ENCODE measurements at places on chromosomes 6 and 20. TPM values are rescaled to one million over a fixed set of nuclear protein-coding genes. Genes with fewer than 3 reads are reported as not detected.
A peak's percentile ranks its signal among the peaks of the same experiment; 100 is the strongest.

UBD gene
- total RNA-seq, result not detected

- no peak overlapping the region for H3K4me3 ChIP-seq
- no peak for DNase-seq
- peaks cover 10% of the 10 kb centered on the region for H3K36me3 ChIP-seq
- H3K27ac ChIP-seq, result no peak overlapping the region
- peaks cover 2% of the 10 kb centered on the region for H3K4me1 ChIP-seq
Observed at GRCh38 chr6:119483908-119484307, 134.3 kb upstream of the MAN1A1 start.

RHAG gene
- total RNA-seq, result not detected

- H3K4me3 ChIP-seq, result no peak overlapping the region
- H3K4me1 ChIP-seq, result peaks cover 3% of the 10 kb centered on the region
Observed at GRCh38 chr6:13407709-13408695, 79.4 kb downstream of the GFOD1 start.

- no peak overlapping the region for H3K4me3 ChIP-seq
- peak overlapping the region; percentile 39 for H3K27ac ChIP-seq
- peaks cover 33% of the 10 kb centered on the region for H3K4me1 ChIP-seq
- DNase-seq, result no peak
Observed at GRCh38 chr6:35295521-35296315, 1.9 kb upstream of the DEF6 start.

- peaks cover 1% of the 10 kb centered on the region for H3K36me3 ChIP-seq
- no peak overlapping the region for H3K27ac ChIP-seq
- H3K4me3 ChIP-seq, result peak overlapping the region; percentile 93
- DNase-seq, result no peak
Observed at GRCh38 chr6:112044196-112044595, 9.7 kb upstream of the CCN6 start.

GRCh38 chr20:43915211-43916072 lies 790 bp downstream of the TOX2 start:
- peaks cover 7% of the 10 kb centered on the region for H3K36me3 ChIP-seq
- H3K4me3 ChIP-seq, result peak overlapping the region; percentile 60
- H3K27ac ChIP-seq, result peak overlapping the region; percentile 43
- peaks cover 82% of the 10 kb centered on the region for H3K27me3 ChIP-seq
- DNase-seq, result no peak

DNA sequence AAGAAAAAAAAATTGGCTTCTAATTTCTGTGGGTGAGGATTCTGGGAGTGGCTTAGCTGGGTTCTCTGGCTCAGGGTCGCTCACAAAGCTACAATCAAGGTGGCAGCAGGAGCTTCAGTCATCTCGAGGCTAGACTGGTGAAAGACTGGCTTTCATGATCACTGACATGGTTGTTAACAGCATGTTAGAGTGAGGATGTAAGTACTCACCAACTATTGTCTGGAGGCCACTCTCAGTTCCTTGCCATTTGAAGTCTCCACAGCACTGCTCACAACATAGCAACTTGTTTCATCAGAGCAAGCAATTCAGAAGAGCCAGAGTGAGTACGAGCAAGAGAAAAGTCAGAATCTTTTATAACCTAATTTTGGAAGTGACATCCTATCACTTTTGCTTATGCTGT lies 145.7 kb upstream of the PRSS16 start:
- H3K4me3 ChIP-seq, result no peak overlapping the region
- no peak overlapping the region for H3K27ac ChIP-seq
- peaks cover 7% of the 10 kb centered on the region for H3K36me3 ChIP-seq
- DNase-seq, result no peak
- H3K4me1 ChIP-seq, result peaks cover 7% of the 10 kb centered on the region
- peaks cover 31% of the 10 kb centered on the region for H3K27me3 ChIP-seq

GRCh38 chr6:143062551-143062950 lies 1.9 kb downstream of the AIG1 start:
- H3K4me3 ChIP-seq, result no peak overlapping the region
- H3K36me3 ChIP-seq, result peaks cover 1% of the 10 kb centered on the region
- H3K27me3 ChIP-seq, result no peaks in the 10 kb centered on the region
- DNase-seq, result no peak
- H3K27ac ChIP-seq, result no peak overlapping the region
- H3K4me1 ChIP-seq, result peaks cover 22% of the 10 kb centered on the region

DNA sequence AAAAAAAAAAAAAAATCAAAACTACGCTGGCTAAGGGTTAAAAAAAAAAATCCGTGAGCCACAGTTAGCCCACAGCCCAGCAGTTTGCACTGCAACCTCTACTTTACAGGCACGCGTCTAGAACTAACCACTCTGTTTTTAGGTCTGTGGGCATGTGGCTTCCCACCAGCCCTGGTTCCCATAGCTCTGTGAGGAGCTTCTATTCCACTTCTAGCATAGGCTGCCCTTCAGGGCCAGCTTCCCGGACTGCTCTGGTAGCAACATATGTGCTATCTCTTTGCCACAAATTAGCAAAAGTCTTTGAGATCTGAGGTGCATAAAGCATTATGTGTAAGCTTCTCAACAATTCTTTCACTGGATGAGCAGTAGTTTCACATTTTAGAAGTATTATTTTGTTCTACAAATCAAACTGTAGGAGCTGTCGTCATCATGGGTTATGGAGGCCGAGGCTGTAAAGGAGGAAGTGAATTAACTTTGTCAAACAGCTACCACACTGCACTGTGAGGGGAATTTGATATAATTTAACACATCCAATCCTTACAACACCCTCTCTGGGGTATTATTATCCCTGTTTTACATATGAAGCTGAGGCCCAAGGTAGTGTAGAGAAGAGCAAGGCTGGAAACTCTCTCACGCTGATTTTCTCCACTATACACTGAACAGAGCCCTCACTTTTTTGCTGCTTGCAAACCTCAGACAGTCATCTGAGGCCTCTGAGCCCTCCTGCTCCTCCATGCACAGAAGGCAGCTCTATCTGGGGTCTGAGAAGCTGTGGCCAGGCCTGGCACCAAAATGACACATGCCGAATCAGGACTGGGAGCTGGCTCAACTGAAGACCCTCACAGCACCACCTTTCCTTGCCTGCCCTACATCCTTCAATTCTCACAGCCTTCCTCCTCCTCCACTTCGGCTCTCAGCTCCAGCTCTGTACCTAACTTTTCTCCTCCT lies 35.4 kb downstream of the MAN1A1 start:
- H3K4me3 ChIP-seq, result peak overlapping the region; percentile 70
- H3K27me3 ChIP-seq, result no peaks in the 10 kb centered on the region

KCNB1 gene
- 0.05 TPM for total RNA-seq

DNA sequence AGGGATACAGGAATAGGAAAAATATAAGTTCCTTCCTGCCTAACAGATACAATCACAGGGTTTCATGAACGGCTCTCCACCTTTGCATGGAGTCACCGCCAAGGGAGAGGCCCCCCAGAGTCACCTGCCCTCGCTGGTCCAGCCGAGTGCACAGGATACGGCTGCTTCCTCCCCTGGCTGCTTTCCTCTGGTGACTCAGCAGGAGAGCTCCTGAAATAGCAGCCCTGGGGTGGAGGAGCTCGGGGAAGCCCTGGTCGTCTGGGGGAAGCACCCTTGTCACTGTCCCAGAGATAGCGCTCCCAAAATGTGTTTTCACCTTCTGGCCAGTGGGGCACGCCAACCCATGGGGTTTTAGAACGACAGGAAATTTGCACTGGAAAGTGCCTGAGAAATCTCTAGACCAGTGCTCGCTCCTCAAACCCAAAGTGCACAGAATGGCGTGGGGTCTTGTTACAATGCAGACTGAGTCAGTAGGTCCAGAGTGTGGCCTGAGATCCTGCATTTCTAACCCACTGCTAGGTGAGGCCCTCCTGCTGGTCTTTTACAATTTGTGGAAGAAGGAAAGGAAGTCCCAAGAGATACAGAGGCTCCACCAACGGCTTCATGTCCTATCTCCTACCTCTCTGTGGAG lies 35.9 kb upstream of the FAM50B start:
- no peak for DNase-seq
- no peaks in the 10 kb centered on the region for H3K4me1 ChIP-seq
- no peaks in the 10 kb centered on the region for H3K36me3 ChIP-seq
- H3K4me3 ChIP-seq, result no peak overlapping the region
- H3K27ac ChIP-seq, result no peak overlapping the region

GRCh38 chr6:72246926-72247325 lies 360.6 kb downstream of the RIMS1 start:
- H3K27me3 ChIP-seq, result no peaks in the 10 kb centered on the region
- H3K27ac ChIP-seq, result no peak overlapping the region
- H3K4me3 ChIP-seq, result no peak overlapping the region
- no peaks in the 10 kb centered on the region for H3K36me3 ChIP-seq
- no peaks in the 10 kb centered on the region for H3K4me1 ChIP-seq

DNA sequence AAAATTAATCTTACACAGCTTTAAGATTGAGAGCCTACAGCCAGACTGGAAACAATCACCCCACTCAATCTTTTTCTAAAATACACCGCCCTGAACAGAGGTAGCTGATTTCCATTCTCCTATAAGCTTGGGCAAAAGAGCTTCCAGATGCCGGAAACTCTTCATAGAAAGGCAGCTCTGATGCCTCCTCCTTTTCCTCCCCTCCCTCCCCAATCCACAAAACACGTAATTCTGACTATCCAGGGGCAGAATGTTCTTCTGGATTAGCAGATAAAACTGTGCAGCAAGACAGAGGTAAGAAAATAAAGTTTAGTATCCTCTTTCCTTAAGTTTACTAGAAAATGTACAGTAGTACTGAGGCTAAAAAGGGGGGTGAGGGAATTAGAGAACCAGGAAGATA lies 15.8 kb downstream of the ADNP start:
- H3K27ac ChIP-seq, result peak overlapping the region; percentile 15
- H3K36me3 ChIP-seq, result peaks cover 30% of the 10 kb centered on the region
- no peak overlapping the region for H3K4me3 ChIP-seq
- DNase-seq, result no peak
- H3K27me3 ChIP-seq, result no peaks in the 10 kb centered on the region

MSH5 gene
- total RNA-seq, result 75.6 TPM

OR2H2 gene
- total RNA-seq, result not detected

TGM3 gene
- not detected for total RNA-seq

GRCh38 chr6:33754222-33754621 lies 7.5 kb upstream of the IP6K3 start:
- H3K4me3 ChIP-seq, result no peak overlapping the region
- DNase-seq, result no peak
- H3K27me3 ChIP-seq, result peaks cover 5% of the 10 kb centered on the region
- H3K36me3 ChIP-seq, result no peaks in the 10 kb centered on the region
- no peaks in the 10 kb centered on the region for H3K4me1 ChIP-seq

DNA sequence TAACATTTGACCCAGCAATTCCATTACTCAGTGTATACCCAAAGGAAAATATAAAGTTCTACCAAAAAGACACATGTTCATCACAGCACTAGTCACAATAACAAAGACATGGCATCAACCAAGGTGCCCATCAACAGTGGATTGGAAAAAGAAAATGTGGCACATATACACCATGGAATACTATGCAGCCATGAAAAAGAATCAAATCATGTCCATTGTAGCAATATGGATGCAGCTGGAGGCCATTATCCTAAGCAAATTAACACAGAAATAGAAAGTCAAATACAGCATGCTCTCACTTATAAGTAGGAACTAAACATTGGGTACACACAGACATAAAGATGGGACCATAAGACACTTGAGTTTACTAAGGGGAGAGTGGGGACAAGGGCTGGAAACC lies 441.9 kb upstream of the ID4 start:
- no peak overlapping the region for H3K27ac ChIP-seq
- DNase-seq, result no peak

- peak; percentile 71 for DNase-seq
- peaks cover 54% of the 10 kb centered on the region for H3K36me3 ChIP-seq
- H3K27ac ChIP-seq, result peak overlapping the region; percentile 83
- H3K4me3 ChIP-seq, result peak overlapping the region; percentile 82
Observed at GRCh38 chr6:152981989-152982903, 595 bp downstream of the FBXO5 start.

GRCh38 chr6:156410649-156411048 lies 366.5 kb upstream of the ARID1B start:
- H3K4me3 ChIP-seq, result no peak overlapping the region
- no peaks in the 10 kb centered on the region for H3K36me3 ChIP-seq
- no peaks in the 10 kb centered on the region for H3K4me1 ChIP-seq

CLDN20 gene
- total RNA-seq, result not detected

RBM24 gene
- total RNA-seq, result not detected

GRCh38 chr20:53813636-53814035 lies 220.0 kb upstream of the ZNF217 start:
- no peaks in the 10 kb centered on the region for H3K27me3 ChIP-seq
- no peak overlapping the region for H3K27ac ChIP-seq
- no peak overlapping the region for H3K4me3 ChIP-seq
- no peak for DNase-seq
- H3K4me1 ChIP-seq, result peaks cover 27% of the 10 kb centered on the region

- no peak for DNase-seq
- peaks cover 36% of the 10 kb centered on the region for H3K27me3 ChIP-seq
- H3K4me1 ChIP-seq, result no peaks in the 10 kb centered on the region
- H3K4me3 ChIP-seq, result no peak overlapping the region
Observed at GRCh38 chr20:10369723-10370090, 64.3 kb downstream of the MKKS start.

Measured in activated CD8-positive, alpha-beta memory T cell treated with anti-CD3 and anti-CD28 coated beads, Interleukin-2, amount 10 ng/mL, durations not matched to agents 7 days and 5 days (primary cell).